ENCODE measurements at places on chromosomes 4 and X. TPM values are rescaled to one million over a fixed set of nuclear protein-coding genes. Genes with fewer than 3 reads are reported as not detected.
A peak's percentile ranks its signal among the peaks of the same experiment; 100 is the strongest.

ZNF711 gene
- 0.33 TPM for total RNA-seq

DCAF12L1 gene
- total RNA-seq = not detected

SUPT20HL2 gene
- total RNA-seq = not detected

ZNF732 gene
- not detected for total RNA-seq

MAML3 gene
- 0.76 TPM for total RNA-seq

CSAG3 gene
- total RNA-seq = 1.3 TPM

- H3K4me3 ChIP-seq = no peak overlapping the region
- no peaks in the 10 kb centered on the region for H3K36me3 ChIP-seq
- no peak overlapping the region for H3K27ac ChIP-seq
- H3K4me1 ChIP-seq = no peaks in the 10 kb centered on the region
Measured at GRCh38 chrX:96591421-96591820, 93.2 kb upstream of the DIAPH2 start.

- no peak for DNase-seq
- H3K27ac ChIP-seq = no peak overlapping the region
- H3K4me3 ChIP-seq = no peak overlapping the region
Measured at GRCh38 chrX:3599802-3600430, 113.5 kb downstream of the PRKX start.

GRCh38 chrX:148601034-148601433 lies 100.6 kb downstream of the AFF2 start:
- H3K27ac ChIP-seq = no peak overlapping the region
- peaks cover 1% of the 10 kb centered on the region for H3K27me3 ChIP-seq
- H3K36me3 ChIP-seq = no peaks in the 10 kb centered on the region
- no peak for DNase-seq
- peaks cover 2% of the 10 kb centered on the region for H3K4me1 ChIP-seq

DNA sequence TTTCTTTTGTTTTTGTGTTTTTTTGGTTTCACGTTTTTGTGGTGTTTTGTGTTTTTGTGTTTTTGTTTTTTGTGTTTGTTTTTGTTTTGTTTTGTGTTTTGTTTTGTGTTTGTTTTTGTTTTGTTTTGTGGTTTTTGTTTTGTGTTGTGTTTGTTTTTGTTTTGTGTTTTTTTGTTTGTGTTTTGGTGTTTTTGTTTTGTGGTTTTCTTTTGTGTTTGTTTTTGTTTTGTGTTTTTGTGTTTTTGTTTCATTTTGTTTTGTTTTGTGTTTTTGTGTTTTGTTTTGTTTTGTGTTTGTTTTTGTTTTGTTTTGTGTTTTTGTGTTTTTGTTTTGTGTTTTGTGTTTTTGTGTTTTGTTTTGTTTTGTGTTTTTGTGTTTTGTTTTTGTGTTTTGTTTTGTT lies 20.9 kb downstream of the CSF2RA start:
- no peak overlapping the region for H3K27ac ChIP-seq
- no peak for DNase-seq

GRCh38 chr4:177010418-177010817 lies 217.7 kb upstream of the VEGFC start:
- no peak overlapping the region for H3K4me3 ChIP-seq
- no peak overlapping the region for H3K27ac ChIP-seq
- H3K27me3 ChIP-seq = no peaks in the 10 kb centered on the region
- no peaks in the 10 kb centered on the region for H3K4me1 ChIP-seq

DNA sequence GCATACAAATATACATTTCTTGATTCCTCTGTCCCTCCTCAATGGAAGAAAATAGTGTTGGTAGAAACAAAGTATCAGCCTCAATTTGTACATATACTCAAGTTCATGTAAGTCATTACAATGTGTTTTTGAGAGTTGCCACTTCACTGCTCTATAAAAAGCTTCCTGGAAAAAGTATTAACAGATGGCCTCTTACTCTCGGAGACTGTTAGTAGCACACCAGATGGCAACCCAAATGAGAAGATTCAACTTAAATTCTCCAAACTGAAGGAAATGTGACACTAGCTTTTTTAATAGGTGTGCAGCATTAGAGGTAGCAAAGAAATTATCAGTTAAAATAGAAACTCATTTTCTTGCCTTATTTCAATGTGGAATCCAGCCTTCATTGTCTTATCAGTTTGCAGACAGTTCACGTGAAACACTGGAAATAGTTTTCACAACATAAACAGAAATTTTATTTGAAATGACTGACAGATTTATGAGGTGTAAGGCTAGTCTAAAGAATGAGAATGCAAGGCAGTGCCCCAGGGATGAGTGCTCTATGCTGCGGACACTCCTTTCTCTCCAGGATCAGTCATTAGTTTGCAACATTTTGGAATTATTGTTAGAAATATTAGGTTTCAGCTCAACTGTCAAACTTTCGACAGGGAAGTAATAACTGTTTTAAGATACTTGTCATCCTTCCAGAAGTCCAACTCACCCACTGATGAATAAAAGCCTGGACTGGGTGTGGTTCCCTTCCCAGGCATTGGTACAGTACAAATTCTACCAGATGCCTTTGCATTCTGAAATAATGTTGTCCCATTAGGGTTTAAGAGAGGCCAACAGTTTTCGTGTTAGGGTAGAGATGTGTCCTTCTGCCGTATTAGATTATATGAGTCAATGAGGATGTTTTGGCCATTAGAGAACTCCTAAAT lies 50.9 kb downstream of the IDS start:
- no peaks in the 10 kb centered on the region for H3K4me1 ChIP-seq
- H3K36me3 ChIP-seq = no peaks in the 10 kb centered on the region
- no peak overlapping the region for H3K4me3 ChIP-seq
- peaks cover 3% of the 10 kb centered on the region for H3K27me3 ChIP-seq
- H3K27ac ChIP-seq = no peak overlapping the region
- no peak for DNase-seq

- peak overlapping the region; percentile 43 for H3K27ac ChIP-seq
- peaks cover 5% of the 10 kb centered on the region for H3K27me3 ChIP-seq
- no peak overlapping the region for H3K4me3 ChIP-seq
Measured at GRCh38 chr4:55549888-55550287, 3.2 kb upstream of the CLOCK start.

DNA sequence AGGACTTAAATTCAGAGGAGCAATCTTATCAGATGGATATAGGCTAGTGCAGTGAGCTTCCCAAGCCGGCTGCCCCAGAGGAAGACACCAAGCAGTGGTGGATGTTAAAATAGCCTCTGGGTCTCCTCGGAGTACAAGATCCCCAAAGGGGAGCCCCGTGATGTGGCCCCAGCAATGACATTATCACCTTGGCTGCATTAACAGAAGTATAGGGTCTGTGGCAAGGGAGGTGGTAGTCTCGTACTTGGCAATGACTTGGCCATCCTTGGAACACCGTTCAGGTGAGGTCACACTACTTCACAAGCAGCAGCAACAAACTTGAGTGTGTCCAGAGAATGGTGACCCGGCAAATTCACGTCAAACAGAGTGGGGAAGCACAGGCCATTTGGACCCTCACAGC lies 67.8 kb downstream of the PSAPL1 start:
- no peaks in the 10 kb centered on the region for H3K4me1 ChIP-seq
- peaks cover 2% of the 10 kb centered on the region for H3K27me3 ChIP-seq
- no peaks in the 10 kb centered on the region for H3K36me3 ChIP-seq
- no peak for DNase-seq
- H3K4me3 ChIP-seq = no peak overlapping the region

DNA sequence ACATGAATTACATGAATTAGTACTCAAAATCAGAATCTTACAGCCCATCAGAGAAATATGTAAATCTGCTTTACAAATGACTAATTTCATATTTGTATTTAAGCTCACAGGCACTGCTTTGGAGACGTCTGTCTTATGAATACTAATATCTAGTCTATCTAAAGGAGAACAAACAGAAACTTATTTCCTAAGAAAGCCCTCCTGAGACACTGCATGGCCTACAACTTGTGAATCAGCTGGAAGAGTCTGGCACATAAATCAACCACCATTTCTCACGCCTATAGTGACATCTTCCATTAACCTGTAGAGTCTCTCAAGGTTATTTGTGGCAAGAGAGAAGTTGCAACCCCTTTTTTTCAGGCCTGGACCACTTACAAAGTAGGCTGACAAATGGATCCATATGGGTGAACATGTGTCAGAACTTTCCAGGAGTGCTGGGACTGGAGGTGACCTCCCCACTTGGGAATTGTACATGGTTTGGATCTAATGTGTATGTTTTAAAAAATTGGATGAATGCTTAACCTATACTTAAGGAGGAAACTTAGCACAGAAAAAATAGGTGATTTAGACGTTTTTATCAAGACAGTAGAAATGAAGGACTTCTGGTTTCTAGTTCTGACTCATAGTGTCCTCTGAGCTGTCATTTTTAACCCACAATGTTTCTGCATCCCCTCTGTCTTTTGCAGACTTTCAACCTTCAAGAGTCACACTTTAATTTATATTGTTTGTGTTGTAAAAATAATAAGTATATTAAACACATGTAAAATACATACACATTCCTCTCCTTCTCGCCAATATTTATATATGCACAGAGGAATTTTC lies 83.2 kb upstream of the ARHGAP24 start:
- no peaks in the 10 kb centered on the region for H3K4me1 ChIP-seq
- H3K36me3 ChIP-seq = no peaks in the 10 kb centered on the region
- DNase-seq = no peak
- no peak overlapping the region for H3K27ac ChIP-seq
- H3K4me3 ChIP-seq = no peak overlapping the region

DNA sequence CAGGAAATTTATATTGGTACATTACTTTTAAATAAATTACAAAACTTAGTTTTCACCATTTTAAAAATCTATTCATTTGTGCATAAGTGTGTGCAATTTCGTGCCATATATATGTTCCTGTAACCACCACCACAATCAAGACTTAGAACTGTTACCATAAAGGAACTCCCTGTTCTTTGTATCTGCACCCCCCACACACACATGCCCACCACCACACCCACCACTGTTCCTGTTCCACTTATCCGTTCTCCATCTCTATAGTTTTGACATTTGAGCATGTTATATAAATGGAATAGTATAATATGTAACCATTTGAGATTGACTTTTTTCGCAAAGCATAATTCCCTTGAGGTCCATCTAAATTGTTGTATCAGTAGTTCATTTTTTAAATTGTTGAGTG lies 73.7 kb downstream of the TAF1 start:
- H3K36me3 ChIP-seq = peaks cover 26% of the 10 kb centered on the region
- H3K27ac ChIP-seq = no peak overlapping the region
- H3K27me3 ChIP-seq = no peaks in the 10 kb centered on the region
- no peaks in the 10 kb centered on the region for H3K4me1 ChIP-seq
- no peak overlapping the region for H3K4me3 ChIP-seq

DNA sequence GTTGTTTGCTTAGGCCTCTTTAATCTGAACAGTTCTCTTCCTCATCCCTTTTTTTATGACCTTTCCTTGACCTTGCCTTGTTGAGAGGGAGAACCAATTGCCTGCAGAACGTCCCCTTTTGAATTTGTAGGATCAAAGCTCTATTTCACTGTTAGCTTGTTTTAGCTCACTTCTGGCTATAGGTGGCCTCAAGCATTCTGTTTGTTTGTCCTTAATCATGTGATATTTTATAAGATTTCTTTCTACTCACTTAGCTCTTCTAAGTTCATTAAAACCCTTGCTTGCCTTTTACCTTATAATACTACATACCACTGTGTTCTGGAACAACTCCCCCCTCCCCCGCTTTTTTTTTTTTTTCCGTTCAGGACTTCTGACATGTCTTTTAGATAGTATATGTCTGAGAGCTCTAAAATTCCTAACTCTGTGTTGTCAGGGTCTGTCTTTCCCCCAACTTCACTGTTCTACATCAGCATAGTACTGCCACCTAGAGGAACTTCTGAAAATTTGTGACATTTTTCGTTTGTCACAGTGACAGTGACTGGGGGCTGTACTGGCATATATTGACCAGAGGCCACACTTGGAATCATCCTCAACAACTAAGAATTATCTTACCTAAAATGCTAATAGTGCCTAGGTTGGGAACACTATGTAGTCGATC lies 128.5 kb downstream of the LARP7 start:
- H3K36me3 ChIP-seq = no peaks in the 10 kb centered on the region
- no peaks in the 10 kb centered on the region for H3K4me1 ChIP-seq
- H3K27ac ChIP-seq = no peak overlapping the region
- H3K27me3 ChIP-seq = peaks cover 3% of the 10 kb centered on the region

- no peak overlapping the region for H3K27ac ChIP-seq
- H3K4me3 ChIP-seq = no peak overlapping the region
- H3K36me3 ChIP-seq = no peaks in the 10 kb centered on the region
Measured at GRCh38 chr4:100483796-100484195, 34.0 kb downstream of the EMCN start.

GRCh38 chrX:48592971-48593370 lies 4.3 kb upstream of the WDR13 start:
- no peak for DNase-seq
- H3K36me3 ChIP-seq = no peaks in the 10 kb centered on the region
- H3K4me1 ChIP-seq = peaks cover 2% of the 10 kb centered on the region
- H3K27ac ChIP-seq = no peak overlapping the region

DNA sequence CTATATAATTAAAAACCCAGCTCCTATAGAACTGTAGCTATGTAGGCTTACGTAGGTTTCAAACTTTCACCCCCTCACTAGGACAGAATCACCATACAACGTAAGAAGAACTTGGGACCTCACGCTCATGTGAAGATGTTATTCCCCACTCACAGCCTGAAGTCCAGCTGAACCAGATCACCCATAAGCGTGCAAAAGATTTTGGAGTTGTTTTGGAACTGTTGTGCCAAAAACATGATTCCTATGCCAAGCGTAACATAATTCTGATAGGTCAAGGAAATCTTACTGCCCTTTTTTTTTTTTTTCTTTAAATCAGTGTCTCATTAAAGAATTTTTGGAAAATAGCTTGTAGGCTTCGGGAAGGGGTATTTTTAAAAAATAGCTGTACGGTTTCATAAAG lies 57.0 kb downstream of the LCORL start:
- no peaks in the 10 kb centered on the region for H3K4me1 ChIP-seq
- no peaks in the 10 kb centered on the region for H3K27me3 ChIP-seq
- no peak overlapping the region for H3K4me3 ChIP-seq
- H3K27ac ChIP-seq = no peak overlapping the region

DNA sequence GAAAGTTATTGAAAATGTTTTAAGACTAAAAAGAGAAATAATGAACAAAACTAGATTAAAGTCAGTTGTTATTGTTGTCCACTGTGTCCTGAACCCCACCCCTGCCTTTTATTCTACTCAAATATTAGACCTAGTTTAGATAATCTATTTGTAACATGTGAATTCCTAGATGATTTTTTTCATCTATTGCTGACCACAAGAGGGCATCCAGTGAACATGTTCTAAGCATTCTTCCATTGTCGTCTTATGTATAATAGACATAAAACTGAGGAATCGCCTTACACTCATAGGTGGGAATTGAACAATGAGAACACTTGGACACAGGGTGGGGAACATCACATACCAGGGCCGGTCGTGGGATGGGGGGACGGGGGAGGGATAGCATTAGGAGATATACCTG lies 36.4 kb upstream of the HPRT1 start:
- DNase-seq = no peak
- H3K27me3 ChIP-seq = no peaks in the 10 kb centered on the region
- H3K4me3 ChIP-seq = no peak overlapping the region
- peaks cover 2% of the 10 kb centered on the region for H3K36me3 ChIP-seq

GRCh38 chr4:78288327-78288726 lies 231.2 kb downstream of the FRAS1 start:
- H3K4me3 ChIP-seq = no peak overlapping the region
- H3K36me3 ChIP-seq = no peaks in the 10 kb centered on the region
- no peak for DNase-seq
- no peak overlapping the region for H3K27ac ChIP-seq
- H3K4me1 ChIP-seq = no peaks in the 10 kb centered on the region

Data from activated CD4-positive, alpha-beta memory T cell treated with anti-CD3 and anti-CD28 coated beads for 36 hours (primary cell).